Effector memory CD8-positive, alpha-beta T cell (primary cell): ENCODE measurements at places on chromosomes 7 and 10.

GRCh38 chr7:24587853-24588252 lies 14.6 kb downstream of the PALS2 start:
- H3K4me1 ChIP-seq: peaks cover 20% of the 10 kb centered on the region
- H3K27me3 ChIP-seq: no peaks in the 10 kb centered on the region
- no peak overlapping the region for H3K27ac ChIP-seq
- H3K4me3 ChIP-seq: no peak overlapping the region

GRCh38 chr7:30744075-30744417 lies 7.9 kb upstream of the INMT start:
- peaks cover 22% of the 10 kb centered on the region for H3K4me1 ChIP-seq
- peak overlapping the region; percentile 47 for H3K4me3 ChIP-seq
- H3K27ac ChIP-seq: peak overlapping the region; percentile 56
- H3K36me3 ChIP-seq: no peaks in the 10 kb centered on the region
- H3K27me3 ChIP-seq: no peaks in the 10 kb centered on the region
- peak; percentile 10 for DNase-seq

- H3K4me3 ChIP-seq: no peak overlapping the region
- DNase-seq: no peak
- no peaks in the 10 kb centered on the region for H3K36me3 ChIP-seq
- H3K27me3 ChIP-seq: no peaks in the 10 kb centered on the region
Observed at GRCh38 chr7:128931190-128931798, 6.4 kb upstream of the IRF5 start.

DNA sequence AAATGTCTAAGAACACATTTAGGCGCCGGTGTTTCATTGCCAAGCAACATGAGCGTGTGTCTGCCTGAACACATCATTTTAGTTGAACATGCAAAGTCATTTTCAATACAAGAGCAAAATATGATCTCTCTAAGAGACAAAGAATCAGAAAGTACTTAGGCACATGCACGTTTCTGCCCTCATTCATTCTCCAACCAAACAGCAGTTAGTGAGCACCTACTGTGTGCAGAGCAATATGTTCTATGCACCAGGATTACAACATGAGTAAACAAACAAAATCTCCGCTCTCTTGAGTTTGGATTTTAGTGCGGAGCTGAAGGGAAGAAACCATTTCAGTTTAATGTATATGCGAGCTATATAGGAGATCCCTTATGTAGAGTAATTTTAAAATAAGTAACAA lies 71.6 kb upstream of the KLF6 start:
- peaks cover 17% of the 10 kb centered on the region for H3K36me3 ChIP-seq
- H3K27ac ChIP-seq: peak overlapping the region; percentile 62
- H3K27me3 ChIP-seq: no peaks in the 10 kb centered on the region
- H3K4me3 ChIP-seq: no peak overlapping the region
- peaks cover 18% of the 10 kb centered on the region for H3K4me1 ChIP-seq
- no peak for DNase-seq

- DNase-seq: no peak
- H3K27ac ChIP-seq: no peak overlapping the region
- H3K27me3 ChIP-seq: peaks cover 20% of the 10 kb centered on the region
- no peaks in the 10 kb centered on the region for H3K4me1 ChIP-seq
Observed at GRCh38 chr10:48457949-48458661, 146.8 kb downstream of the ARHGAP22 start.

DNA sequence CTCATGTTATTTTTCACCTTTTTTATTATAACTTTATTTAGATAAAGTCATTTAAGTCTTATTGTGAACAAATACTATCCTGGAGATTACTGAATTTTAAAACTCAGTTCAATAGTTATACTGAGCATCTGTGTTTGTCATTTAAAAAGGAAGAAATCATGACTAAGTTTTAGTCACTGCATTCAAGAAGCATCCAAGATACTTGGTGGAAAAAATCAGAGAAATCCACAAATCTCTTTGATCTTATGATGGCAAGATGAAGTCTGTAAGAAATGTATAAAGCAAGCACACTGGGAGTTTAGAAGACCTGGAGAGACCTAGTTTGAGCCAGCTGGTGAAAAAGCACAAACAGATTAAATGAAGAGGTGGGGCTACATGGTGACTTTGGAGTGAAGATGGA lies 529.8 kb upstream of the IGFBP3 start:
- H3K27me3 ChIP-seq: no peaks in the 10 kb centered on the region
- no peak overlapping the region for H3K4me3 ChIP-seq
- no peaks in the 10 kb centered on the region for H3K4me1 ChIP-seq
- no peak overlapping the region for H3K27ac ChIP-seq

- DNase-seq: peak; percentile 11
- peak overlapping the region; percentile 95 for H3K27ac ChIP-seq
- H3K4me1 ChIP-seq: peaks cover 31% of the 10 kb centered on the region
- H3K27me3 ChIP-seq: peaks cover 4% of the 10 kb centered on the region
- H3K36me3 ChIP-seq: peaks cover 31% of the 10 kb centered on the region
Observed at GRCh38 chr10:117374506-117375359, 507 bp downstream of the PDZD8 start.

DNA sequence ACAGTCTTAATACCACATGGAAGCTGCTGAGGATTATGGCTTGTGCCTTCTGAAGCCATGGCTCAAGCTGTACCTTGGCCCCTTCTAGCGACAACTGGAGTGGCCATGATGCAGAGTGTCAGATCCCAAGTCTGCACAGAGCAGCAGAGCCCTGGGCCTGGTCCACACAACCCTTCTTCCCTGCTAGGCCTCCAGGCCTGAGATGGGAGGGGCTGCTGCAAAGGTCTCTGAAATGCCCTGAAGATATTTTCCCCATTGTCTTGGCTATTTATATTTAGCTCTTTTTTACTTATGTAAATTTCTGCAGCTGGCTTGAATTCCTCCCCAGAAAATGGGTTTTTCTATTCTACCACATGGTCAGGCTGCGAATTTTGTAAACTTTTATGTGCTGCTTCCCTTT lies 804.6 kb upstream of the ZWINT start:
- no peak for DNase-seq
- no peak overlapping the region for H3K27ac ChIP-seq
- no peaks in the 10 kb centered on the region for H3K4me1 ChIP-seq
- H3K36me3 ChIP-seq: no peaks in the 10 kb centered on the region
- H3K4me3 ChIP-seq: no peak overlapping the region

GRCh38 chr7:34038816-34039470 lies 133.6 kb downstream of the BMPER start:
- no peak for DNase-seq
- H3K27ac ChIP-seq: no peak overlapping the region
- no peak overlapping the region for H3K4me3 ChIP-seq
- no peaks in the 10 kb centered on the region for H3K4me1 ChIP-seq
- H3K27me3 ChIP-seq: no peaks in the 10 kb centered on the region

DNA sequence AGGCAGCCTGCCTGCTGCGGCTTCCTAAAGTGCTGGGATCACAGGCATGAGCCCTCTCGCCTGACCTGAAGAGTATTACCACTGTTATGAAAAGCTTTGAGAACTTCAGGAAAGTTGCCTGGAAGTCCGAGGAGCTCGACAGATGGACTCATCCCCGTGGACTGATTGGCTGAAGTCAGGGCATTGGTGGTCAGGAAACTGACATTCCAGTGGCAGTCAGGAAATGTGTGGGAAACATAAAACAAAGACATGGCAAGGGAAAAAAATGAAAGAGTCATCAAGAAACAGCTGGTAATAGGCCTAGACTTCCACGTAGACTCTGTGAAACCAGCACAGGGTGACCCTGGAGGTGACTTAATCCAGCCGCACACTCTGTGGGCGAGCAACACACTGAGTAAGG lies 123.3 kb downstream of the CDH23 start:
- no peak for DNase-seq
- H3K4me3 ChIP-seq: no peak overlapping the region
- peaks cover 37% of the 10 kb centered on the region for H3K27me3 ChIP-seq
- no peaks in the 10 kb centered on the region for H3K36me3 ChIP-seq
- H3K4me1 ChIP-seq: no peaks in the 10 kb centered on the region
- no peak overlapping the region for H3K27ac ChIP-seq

- peaks cover 5% of the 10 kb centered on the region for H3K27me3 ChIP-seq
- no peaks in the 10 kb centered on the region for H3K36me3 ChIP-seq
- no peak overlapping the region for H3K27ac ChIP-seq
- DNase-seq: no peak
- no peaks in the 10 kb centered on the region for H3K4me1 ChIP-seq
Observed at GRCh38 chr7:51430480-51431086, 114.0 kb upstream of the COBL start.

DNA sequence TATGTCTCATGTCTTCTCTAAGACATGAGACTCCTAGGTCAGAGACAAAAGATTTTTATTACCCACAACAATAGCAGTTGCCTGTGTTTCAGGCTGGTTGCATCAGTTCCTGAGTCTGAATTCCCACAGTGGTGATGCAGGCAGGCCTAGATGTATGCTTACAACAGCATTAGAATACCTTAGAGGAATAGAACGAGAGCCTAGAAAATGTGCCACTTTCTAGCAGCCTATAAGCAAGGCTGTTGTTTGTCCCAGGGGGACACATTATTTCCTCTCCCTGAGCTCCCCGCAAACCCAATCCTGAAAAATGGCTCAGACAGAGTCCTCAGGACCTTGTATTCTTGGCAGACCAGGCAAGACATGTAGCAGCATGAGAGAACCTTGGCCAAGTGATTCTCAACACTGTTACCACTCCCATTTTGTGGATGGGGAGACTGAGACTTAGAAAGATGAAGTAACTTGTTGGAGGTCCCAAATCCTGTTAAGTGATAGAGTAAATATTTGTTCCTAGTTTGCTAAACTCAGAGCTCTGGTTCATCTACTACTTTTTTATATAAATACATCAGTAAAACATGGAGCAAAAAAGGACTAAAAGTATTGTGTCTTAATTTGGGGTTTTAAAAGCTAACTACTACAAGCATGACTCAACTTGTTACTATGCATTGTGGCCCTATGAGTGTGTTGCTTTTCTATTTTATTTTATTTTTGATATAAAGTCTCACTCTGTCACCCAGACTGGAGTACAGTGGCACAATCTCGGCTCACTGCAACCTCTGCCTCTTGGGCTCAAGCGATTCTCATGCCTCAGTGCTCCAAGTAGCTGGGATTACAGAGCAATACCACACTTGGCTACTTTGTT lies 14.2 kb downstream of the VTI1A start:
- no peaks in the 10 kb centered on the region for H3K27me3 ChIP-seq
- no peak for DNase-seq
- no peak overlapping the region for H3K27ac ChIP-seq
- peaks cover 4% of the 10 kb centered on the region for H3K4me1 ChIP-seq
- H3K4me3 ChIP-seq: no peak overlapping the region

- H3K27me3 ChIP-seq: no peaks in the 10 kb centered on the region
- H3K4me3 ChIP-seq: no peak overlapping the region
- no peaks in the 10 kb centered on the region for H3K4me1 ChIP-seq
- H3K27ac ChIP-seq: no peak overlapping the region
Observed at GRCh38 chr10:132744839-132745238, 41.1 kb downstream of the NKX6-2 start.

DNA sequence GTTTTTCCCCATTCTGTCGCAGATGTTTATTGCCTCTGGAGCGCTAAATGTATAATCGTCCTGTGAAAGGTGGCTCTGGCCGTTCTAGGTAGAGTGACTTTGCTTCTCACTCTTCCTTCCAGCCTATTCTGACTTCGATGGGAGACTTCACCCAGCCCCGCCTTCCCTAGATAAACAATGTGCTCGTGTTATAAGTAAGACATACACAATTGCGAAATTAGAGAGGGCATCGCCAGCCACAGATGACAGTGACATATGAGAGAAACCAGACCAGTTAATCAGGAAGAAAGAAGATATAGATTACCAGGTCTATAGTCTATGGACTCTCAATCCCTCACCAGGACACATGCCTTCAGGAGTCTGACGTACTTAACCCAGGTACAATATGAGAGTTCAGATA lies 1050.5 kb upstream of the AUTS2 start:
- no peak overlapping the region for H3K27ac ChIP-seq
- DNase-seq: no peak
- H3K4me1 ChIP-seq: no peaks in the 10 kb centered on the region
- no peak overlapping the region for H3K4me3 ChIP-seq
- no peaks in the 10 kb centered on the region for H3K27me3 ChIP-seq

- no peak overlapping the region for H3K27ac ChIP-seq
- no peaks in the 10 kb centered on the region for H3K36me3 ChIP-seq
- H3K4me3 ChIP-seq: no peak overlapping the region
Observed at GRCh38 chr10:7493996-7494395, 83.2 kb upstream of the SFMBT2 start.

DNA sequence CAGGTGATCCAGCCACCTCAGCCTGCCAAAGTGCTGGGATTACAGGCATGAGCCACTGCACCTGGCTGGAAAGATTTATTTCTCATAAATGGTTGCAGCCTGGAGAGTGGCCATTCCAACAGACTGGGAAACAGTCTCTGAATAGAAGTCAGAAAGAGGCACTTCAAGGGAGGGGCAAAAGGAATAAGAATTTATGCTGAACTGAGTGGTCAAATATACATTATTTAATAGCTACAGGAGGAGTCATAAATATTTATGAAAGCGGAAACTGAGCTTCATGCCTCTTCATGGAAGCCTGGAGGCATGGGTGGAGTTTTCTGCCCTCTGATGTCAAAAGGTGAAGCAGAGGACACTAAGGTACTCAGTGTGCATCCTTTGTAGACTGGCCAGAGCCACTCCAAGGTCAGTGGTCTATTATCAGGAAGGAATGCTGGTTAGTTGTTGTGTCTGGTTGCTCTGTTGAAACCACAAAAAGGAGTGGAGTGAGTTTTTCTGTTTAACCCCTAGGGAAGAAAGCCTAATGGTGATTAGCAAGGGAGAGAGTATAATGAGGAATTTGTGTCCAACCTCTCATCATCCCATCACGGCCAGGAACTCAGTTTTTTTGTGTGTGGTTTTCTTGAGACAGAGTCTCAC lies 9.3 kb upstream of the NRBF2 start:
- no peak overlapping the region for H3K27ac ChIP-seq
- peaks cover 5% of the 10 kb centered on the region for H3K27me3 ChIP-seq
- H3K4me3 ChIP-seq: no peak overlapping the region
- H3K4me1 ChIP-seq: no peaks in the 10 kb centered on the region
- no peak for DNase-seq

- no peak overlapping the region for H3K27ac ChIP-seq
- no peaks in the 10 kb centered on the region for H3K4me1 ChIP-seq
- DNase-seq: no peak
- H3K4me3 ChIP-seq: no peak overlapping the region
- peaks cover 50% of the 10 kb centered on the region for H3K27me3 ChIP-seq
Observed at GRCh38 chr10:35585903-35586535, 19.1 kb upstream of the GJD4 start.

GRCh38 chr10:85874208-85874607 lies 492.4 kb downstream of the GRID1 start:
- no peak for DNase-seq
- no peaks in the 10 kb centered on the region for H3K4me1 ChIP-seq
- no peak overlapping the region for H3K4me3 ChIP-seq

DNA sequence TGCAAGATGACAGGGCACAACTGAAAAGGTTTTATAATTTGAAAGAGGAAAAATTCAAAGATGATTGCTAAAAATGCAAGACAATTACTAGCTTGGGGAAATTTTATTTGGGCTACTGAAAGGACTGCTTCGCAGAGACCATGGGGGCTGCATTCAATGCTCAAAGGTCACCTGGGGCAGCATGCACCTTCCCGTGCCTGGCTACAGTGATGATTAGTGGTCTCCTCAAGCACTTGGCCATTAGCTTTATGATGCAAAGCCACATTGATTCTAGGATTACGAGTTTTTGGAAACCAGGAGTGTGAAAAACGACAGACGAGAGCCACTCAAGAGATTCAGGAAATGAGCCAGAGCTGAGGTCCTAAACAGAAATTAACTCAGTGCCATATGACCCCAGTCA lies 764.6 kb downstream of the PHTF2 start:
- H3K36me3 ChIP-seq: no peaks in the 10 kb centered on the region
- H3K27me3 ChIP-seq: no peaks in the 10 kb centered on the region
- H3K4me3 ChIP-seq: no peak overlapping the region
- DNase-seq: no peak

- no peak overlapping the region for H3K27ac ChIP-seq
- no peak overlapping the region for H3K4me3 ChIP-seq
- peaks cover 62% of the 10 kb centered on the region for H3K27me3 ChIP-seq
- no peaks in the 10 kb centered on the region for H3K36me3 ChIP-seq
Observed at GRCh38 chr10:113992471-113993011, 51.1 kb upstream of the ADRB1 start.
